Osteoblast (primary cell): ENCODE measurements at places on chromosomes 5 and 9.

DNA sequence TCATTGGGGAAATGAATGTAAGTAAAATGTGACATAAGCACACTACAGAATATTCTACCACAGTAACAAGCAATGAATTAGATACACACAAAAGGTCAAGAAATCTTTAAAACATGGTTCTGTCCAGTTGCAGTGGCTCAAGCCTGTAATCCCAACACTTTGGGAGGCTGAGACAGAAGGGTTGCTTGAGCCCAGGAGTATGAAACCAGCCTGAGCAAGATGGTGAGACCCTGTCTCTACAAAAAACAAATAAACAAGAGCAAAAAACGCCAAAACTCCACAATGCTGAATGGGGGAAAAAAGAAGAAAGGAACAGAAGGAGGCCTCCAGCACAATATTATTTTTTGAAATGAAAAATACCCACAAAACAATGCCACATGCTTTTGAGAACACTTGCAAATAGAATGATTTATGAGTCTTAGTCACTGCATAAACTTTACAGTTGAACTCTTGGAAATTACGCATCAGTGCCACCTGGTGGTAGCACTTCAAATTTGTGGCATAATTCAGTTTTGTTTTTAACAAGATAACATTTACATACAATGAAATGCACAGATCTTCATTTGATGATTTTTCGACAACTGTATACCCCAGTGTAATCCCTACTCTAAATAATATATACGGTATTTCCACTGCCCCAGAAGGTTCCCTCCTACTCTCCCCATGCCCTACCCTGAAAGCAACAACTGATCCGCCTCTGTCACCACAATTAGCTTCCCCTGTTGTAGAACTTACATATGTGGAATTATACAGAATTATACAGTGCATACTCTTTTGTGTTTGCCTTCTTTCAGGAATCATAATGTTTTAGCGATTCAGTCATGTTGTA, 14.4 kb upstream of the SPINK4 start:
- no peak for DNase-seq

- no peak for DNase-seq
Measured at GRCh38 chr5:172493002-172493401, 38.7 kb upstream of the SH3PXD2B start.

DNA sequence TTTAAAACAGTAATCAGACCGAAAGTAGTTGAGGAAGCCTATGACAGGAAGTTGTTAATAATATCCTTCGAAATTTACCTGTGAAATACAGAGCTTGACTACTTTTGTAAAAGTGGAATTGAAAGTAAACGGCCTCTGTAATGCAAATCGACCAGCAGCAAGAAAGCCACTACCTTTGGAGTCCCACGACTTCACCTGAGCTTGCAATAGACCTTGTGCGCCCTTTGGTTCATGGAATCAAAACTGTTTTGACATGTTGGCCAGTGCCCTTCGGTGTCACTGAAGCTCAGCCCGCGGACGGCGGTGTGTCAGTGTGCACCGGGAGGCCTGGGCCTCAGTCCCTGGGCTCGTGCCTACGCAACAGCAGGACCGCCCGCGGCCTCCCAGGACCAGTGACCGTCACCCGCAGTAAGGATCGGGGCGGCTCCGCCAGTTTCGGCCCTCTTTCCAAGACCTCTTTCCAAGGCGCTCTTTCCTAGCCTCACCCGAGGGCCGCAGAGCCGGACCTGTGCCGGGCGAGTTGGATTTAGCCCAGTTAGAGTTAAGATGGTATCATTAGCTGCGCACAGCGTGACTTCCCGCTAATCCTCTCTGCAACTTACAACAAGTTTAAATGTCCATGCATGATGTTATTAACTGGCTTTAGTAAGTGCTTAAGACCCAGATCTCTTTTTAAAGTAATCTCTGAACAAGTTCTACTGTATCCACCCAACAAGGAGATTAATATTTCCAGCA, 223.3 kb downstream of the MEF2C start:
- DNase-seq: no peak

DNA sequence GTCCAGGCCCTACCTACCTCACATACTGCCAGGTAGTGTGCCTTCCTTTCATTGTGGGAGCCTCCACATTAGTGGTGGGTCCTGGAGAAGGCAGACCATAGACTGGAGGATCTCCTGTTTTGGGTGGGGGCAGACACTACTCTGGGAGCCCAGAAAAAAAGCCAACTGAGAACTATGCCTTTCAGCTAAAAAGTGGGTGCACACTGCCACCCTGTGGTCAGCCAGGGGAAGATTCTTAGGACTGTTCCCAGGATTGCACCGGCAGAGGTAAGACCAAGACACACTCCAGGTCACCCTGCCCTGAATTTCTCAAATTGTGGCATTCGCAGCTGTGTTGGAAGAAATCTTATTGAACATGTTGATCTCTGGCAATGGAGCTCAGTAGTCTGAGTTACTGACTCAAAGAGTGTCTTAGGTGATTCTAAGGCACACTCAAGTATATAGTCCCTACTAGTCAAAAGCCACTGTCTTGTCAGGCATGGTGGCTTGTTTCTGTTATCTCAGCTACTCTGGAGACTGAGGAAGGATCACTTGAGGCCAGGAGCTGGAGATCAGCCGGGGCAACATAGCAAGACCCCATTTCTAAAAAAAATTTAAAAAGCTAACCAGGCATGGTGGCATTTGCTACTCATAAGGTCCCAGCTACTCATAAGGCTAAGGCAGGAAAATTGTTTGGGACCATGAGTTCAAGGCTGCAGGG, 3.6 kb downstream of the SIGMAR1 start:
- peak; percentile 96 for DNase-seq

DNA sequence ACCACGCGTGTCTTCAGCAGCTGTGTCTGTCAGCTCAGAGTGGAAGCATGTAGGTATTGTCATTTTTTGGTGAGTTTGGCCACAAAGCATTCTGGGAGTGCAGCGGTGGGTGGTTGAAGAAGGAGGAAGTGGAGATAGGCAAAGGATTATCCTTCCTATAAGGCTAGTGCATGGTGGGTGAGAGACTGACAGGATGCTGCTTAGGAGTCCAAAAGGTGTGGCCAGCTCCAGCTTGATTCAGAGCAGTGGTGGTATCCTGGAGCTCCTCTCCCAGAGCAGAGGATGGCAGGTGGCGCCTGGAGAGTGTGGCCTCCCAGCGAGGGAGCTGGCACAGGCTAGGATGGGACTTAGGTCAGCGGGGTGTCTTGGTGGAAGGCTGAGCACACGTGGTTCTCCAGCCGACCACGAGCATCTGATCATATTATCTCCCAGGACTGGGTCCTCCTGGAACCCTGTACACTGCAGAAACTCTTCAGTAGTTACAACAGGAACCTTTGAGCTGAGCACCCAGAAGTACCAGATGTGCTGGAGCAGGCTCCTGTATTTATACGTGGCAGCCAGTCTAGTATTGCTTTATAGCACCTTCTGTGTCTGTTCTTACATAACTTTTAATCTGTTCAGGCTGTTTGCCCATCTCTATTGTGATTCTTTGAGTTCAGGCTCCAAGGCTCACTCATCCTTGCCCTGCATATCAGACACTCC, 29.6 kb downstream of the MAML1 start:
- peak; percentile 57 for DNase-seq

GRCh38 chr9:5543875-5544702, 33.8 kb downstream of the PDCD1LG2 start:
- no peak for DNase-seq

GRCh38 chr9:110099236-110100095, 108.5 kb downstream of the C9orf152 start:
- peak; percentile 62 for DNase-seq
